ENCODE measurements at places on chromosomes 1 and 21.

DNA sequence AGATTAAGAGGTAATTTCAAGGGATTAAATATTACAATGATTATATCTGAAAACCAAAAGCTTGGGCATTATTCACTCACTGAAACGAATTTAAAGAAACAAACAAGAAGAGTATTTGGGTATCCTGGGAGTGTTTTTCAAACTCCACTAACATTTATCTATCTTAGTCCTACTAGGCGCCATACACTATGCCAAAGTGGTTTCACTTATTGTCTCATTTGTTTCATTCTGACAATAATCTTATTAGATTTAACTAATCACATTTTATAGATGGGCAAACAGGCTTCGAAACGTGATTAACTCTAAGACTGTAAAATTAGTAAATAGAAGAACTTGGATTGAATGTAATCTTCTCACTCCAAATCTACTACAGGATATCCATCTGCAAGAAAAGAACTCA is 25.4 kb downstream of the ASH1L start:
- DNase-seq, result no peak

GRCh38 chr1:183622884-183623785 is 12.4 kb downstream of the ARPC5 start:
- DNase-seq, result peak; percentile 69

- no peak for DNase-seq
These were observed 90.8 kb downstream of the PLXNA2 start for GRCh38 chr1:208153386-208153785.

DNA sequence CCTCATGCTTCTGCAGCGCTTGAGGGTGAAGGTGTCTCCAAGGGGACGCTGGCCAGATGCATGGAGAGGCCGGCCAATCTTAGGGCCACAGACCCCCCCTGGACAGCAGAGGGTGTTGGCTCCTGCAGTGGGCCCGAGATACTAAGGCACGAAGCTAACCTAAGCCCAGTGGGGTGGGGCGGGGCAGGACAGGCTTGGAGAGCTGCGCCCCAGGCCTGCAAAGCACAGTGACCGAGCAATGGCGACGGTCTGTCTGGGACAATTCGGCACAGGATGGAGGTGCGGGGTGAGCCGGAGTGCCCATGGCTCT is 1.3 kb downstream of the FNDC10 start:
- no peak for DNase-seq

- no peak for DNase-seq
These were observed 16.1 kb upstream of the RCAN3 start for GRCh38 chr1:24486331-24487065.

DNA sequence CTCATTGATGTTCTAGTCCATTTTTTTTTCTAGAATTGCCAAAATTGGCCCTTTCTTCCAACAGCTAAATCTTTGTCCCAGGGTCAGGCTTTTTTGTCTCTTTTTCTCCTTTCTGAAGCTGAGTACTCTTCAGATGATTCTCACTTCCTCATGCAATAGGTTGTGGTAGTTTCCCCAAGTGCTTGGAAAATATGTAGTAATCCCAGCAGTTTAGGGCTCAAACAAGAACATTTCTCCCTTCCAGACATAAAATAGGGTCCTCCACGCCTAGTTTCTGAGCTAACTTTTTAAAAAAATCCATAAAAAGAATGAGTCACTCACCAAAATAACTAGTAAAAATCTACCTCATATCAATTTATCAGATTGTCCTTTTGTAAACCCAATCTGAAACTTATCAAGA is 10.0 kb upstream of the MCOLN3 start:
- no peak for DNase-seq

- no peak for DNase-seq
These were observed 53.2 kb downstream of the TRIM33 start for GRCh38 chr1:114457675-114458236.

DNA sequence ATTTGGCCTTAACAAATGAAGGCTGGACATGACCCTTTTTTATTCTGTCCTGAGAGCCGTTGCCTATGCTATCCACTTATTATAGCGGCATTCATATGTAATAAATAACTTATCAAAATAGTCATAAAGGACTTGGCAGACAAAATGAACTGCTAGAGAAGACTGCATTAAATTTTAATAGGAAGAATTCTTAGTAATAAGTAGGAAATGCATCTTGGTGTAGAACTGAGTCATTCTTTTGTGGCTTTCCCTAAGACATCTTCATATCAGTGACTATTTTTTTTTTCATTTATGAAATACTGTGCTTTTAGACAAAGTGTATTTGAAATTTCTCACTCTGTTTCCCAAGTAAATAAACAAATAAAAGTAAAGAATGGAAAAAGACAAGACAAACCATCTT is 45.6 kb downstream of the PBX1 start:
- DNase-seq, result no peak

GRCh38 chr1:75672108-75672507 is 52.4 kb upstream of the ACADM start:
- DNase-seq, result no peak

GRCh38 chr1:10170239-10170574 is 40.2 kb upstream of the KIF1B start:
- no peak for DNase-seq

GRCh38 chr1:48572134-48572533 is 100.1 kb upstream of the SPATA6 start:
- DNase-seq, result no peak

GRCh38 chr1:196590012-196590708 is 18.1 kb downstream of the KCNT2 start:
- no peak for DNase-seq

All from HEK293T (cell line).